ENCODE measurements at places on chromosomes 6 and 20.

GRCh38 chr6:143078468-143079324 lies 18.0 kb downstream of the AIG1 start:
- H3K4me3 ChIP-seq, result no peak overlapping the region
- no peaks in the 10 kb centered on the region for H3K4me1 ChIP-seq
- no peaks in the 10 kb centered on the region for H3K36me3 ChIP-seq
- no peak for DNase-seq
- no peak overlapping the region for H3K27ac ChIP-seq

GRCh38 chr20:14617123-14617522 lies 279.7 kb upstream of the FLRT3 start:
- no peaks in the 10 kb centered on the region for H3K4me1 ChIP-seq
- H3K36me3 ChIP-seq, result no peaks in the 10 kb centered on the region
- H3K4me3 ChIP-seq, result no peak overlapping the region
- H3K27me3 ChIP-seq, result no peaks in the 10 kb centered on the region

GRCh38 chr6:165511807-165512206 lies 151.2 kb downstream of the PDE10A start:
- no peaks in the 10 kb centered on the region for H3K4me1 ChIP-seq
- H3K27ac ChIP-seq, result no peak overlapping the region
- DNase-seq, result no peak
- no peak overlapping the region for H3K4me3 ChIP-seq

- H3K27ac ChIP-seq, result no peak overlapping the region
- H3K27me3 ChIP-seq, result no peaks in the 10 kb centered on the region
- H3K4me3 ChIP-seq, result no peak overlapping the region
Measured at GRCh38 chr20:38369389-38369788, 23.1 kb downstream of the LBP start.

- H3K27ac ChIP-seq, result no peak overlapping the region
- no peaks in the 10 kb centered on the region for H3K36me3 ChIP-seq
- no peak overlapping the region for H3K4me3 ChIP-seq
- H3K27me3 ChIP-seq, result peaks cover 3% of the 10 kb centered on the region
Measured at GRCh38 chr6:127550403-127550802, 26.6 kb upstream of the C6orf58 start.

- H3K4me3 ChIP-seq, result no peak overlapping the region
- no peak for DNase-seq
- H3K27me3 ChIP-seq, result no peaks in the 10 kb centered on the region
- no peak overlapping the region for H3K27ac ChIP-seq
- no peaks in the 10 kb centered on the region for H3K4me1 ChIP-seq
- H3K36me3 ChIP-seq, result no peaks in the 10 kb centered on the region
Measured at GRCh38 chr6:139592011-139592410, 217.6 kb upstream of the CITED2 start.

DNA sequence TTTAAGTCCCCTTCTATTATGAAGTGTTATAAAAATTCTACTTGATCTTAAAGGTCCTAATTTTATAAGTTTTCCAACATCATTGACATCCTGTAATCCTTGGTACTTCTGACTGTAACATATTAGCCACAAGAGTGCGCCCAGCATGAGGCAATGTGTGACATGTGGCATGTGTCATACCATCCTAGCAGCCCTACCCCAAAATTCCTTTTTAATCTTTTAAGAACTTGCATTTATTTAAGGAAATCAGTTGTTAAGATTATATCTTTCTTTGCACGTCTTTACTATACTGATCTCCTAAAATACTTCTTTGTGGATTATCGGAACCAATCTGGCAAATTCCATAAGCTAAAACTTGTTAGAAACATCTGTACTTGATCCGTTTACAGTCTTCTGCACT lies 167.1 kb upstream of the SLC24A3 start:
- no peaks in the 10 kb centered on the region for H3K4me1 ChIP-seq
- H3K36me3 ChIP-seq, result no peaks in the 10 kb centered on the region
- no peak overlapping the region for H3K4me3 ChIP-seq

DNA sequence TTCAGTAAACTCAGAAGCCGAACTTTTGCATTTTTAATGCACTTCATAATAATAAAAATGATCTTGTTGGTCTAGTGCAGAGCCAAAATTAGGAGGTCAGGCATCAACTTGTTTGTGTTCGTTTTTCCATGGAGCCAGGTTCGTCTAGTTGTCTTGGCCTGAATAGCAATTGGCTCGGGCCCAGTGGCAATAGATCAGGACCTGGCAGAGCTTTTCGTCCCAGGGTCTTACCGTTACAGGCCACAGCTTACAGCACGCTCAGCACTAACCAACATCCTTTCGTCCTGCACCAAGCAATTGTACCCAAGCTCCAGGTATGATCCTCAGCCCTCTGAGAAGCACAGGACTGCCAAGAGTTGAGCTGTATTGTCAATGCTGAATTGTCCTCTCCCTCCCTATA lies 240.5 kb upstream of the PLN start:
- no peaks in the 10 kb centered on the region for H3K4me1 ChIP-seq
- no peak for DNase-seq
- H3K36me3 ChIP-seq, result no peaks in the 10 kb centered on the region
- no peak overlapping the region for H3K27ac ChIP-seq

DNA sequence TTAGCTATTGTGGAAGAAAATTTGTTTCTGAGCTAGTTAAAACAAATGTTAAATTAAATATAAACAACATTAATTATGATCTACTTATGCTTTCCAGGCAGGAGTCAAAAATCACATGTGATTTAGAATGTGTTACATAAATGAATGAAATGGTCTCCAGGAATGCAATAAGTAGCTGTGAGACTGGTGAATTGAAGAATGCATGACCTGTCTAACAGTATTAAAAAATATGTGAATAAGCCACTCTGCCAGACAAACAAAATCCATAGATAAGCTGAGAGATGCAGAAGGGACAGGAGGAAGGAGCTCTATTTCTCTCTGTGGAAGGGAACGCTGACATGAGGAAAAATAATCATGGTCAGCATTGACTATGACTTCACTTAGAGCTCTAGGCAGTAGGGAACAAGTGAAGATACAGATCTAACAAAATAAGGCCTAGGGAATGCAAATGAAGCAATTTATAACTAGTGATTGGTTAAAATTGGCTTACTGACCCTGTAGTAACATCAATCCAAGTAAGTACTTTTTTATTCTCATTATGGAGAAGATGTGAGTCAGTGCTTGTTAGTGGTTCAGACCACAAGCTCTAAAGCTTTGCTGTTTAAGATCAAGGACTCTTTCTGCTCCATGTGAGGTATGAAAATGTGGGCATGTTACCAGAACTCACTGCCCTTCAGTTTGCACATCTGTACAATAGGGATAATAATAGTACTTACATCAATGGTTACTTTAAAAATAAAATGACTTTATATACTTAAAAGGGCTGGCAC lies 432.6 kb downstream of the MMUT start:
- H3K27ac ChIP-seq, result no peak overlapping the region
- H3K4me1 ChIP-seq, result no peaks in the 10 kb centered on the region
- H3K36me3 ChIP-seq, result no peaks in the 10 kb centered on the region

- H3K4me1 ChIP-seq, result no peaks in the 10 kb centered on the region
- H3K36me3 ChIP-seq, result no peaks in the 10 kb centered on the region
- H3K27me3 ChIP-seq, result no peaks in the 10 kb centered on the region
- H3K27ac ChIP-seq, result no peak overlapping the region
- no peak for DNase-seq
Measured at GRCh38 chr6:157602521-157603295, 220.3 kb upstream of the SNX9 start.

GRCh38 chr6:77415706-77416105 lies 47.6 kb downstream of the HTR1B start:
- H3K36me3 ChIP-seq, result no peaks in the 10 kb centered on the region
- no peak overlapping the region for H3K27ac ChIP-seq
- H3K27me3 ChIP-seq, result no peaks in the 10 kb centered on the region

DNA sequence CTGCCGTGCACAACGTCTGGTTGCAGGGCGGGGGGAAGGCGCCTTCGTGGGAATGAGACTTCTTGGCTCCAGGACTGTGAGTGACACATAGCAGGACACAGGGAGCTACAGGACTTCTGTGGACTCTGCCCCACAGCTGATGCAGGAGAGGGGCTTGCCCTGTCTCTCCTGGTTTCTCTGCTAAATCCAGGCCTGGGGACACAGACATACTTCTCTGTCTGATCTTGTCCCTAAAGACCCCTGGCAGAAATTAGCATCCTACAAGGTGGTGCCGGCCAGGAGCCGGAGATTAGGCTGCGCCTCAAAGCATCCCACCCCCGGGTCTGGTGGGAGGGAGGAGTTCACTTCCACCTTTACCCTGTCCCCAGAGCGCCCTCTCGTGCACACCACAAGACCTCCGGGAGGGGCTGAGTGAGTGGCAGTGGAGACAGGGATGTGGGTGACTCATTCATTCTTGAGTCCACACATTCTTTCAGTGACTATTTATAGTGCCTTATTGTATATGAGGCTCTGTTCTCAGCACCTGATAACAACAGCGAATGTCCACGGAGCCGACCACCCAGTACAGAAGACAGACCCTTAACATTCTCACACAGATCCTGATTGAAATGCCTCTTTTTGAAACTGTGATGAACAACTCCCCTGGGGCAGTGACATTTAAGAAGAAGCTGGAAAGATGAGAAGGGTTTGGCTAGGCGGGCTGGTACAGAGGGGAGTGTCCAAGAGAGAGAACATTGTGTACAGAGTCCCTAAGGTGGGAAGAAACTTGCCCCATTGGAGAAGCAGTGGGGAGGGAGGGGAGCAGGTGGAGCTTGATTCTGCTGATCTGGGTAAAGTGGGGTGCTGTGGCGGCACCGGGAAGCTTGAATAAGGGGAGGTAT lies 39.0 kb downstream of the GMPR start:
- no peaks in the 10 kb centered on the region for H3K36me3 ChIP-seq
- H3K27me3 ChIP-seq, result no peaks in the 10 kb centered on the region
- no peaks in the 10 kb centered on the region for H3K4me1 ChIP-seq
- H3K4me3 ChIP-seq, result no peak overlapping the region
- no peak overlapping the region for H3K27ac ChIP-seq

GRCh38 chr20:61082720-61083119 lies 169.3 kb upstream of the CDH4 start:
- H3K27me3 ChIP-seq, result no peaks in the 10 kb centered on the region
- H3K36me3 ChIP-seq, result no peaks in the 10 kb centered on the region
- no peak overlapping the region for H3K4me3 ChIP-seq
- DNase-seq, result no peak
- no peaks in the 10 kb centered on the region for H3K4me1 ChIP-seq

DNA sequence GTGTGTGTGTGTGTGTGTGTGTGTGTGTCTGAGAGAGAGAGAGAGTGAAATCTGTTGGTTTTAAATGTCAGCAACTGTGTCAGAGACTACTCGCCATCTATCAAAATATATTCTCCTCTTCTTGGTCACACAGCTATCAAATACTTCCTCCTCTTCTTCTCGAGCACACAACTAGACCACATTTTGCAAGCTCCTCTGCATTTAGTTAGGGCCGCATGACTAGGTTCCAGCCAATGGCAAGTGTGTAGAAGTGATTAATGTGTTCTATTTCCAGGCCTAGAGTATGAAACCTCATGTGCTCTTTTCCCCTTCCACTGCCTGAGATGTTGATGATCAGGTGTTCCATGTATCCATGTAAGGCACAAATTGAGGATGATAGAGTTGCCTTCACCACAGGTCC lies 278.5 kb upstream of the MARCKS start:
- no peak overlapping the region for H3K27ac ChIP-seq
- H3K36me3 ChIP-seq, result no peaks in the 10 kb centered on the region
- no peaks in the 10 kb centered on the region for H3K4me1 ChIP-seq
- H3K4me3 ChIP-seq, result no peak overlapping the region

GRCh38 chr20:31570021-31570463 lies 35.0 kb upstream of the ID1 start:
- no peak overlapping the region for H3K4me3 ChIP-seq
- H3K27me3 ChIP-seq, result no peaks in the 10 kb centered on the region

DNA sequence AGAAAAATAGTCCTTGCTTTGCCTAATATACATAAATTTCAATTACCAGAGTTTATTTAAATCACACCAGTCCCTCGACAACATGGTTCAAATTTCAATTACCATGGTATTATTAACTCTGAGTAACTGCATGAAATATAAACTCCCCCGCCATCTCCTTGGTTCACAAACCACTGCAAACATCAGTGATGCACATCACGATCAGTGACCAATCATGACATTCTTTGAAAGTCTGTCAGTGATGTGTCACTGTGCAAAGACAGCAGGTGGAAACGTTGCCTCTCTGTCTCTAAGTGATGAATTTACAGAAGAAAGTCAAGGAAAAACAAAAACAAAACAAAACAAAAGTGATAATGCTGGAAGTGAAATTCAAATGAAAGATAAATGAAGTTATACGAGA lies 86.7 kb downstream of the TASP1 start:
- H3K27me3 ChIP-seq, result no peaks in the 10 kb centered on the region
- H3K27ac ChIP-seq, result no peak overlapping the region
- H3K36me3 ChIP-seq, result no peaks in the 10 kb centered on the region
- no peak for DNase-seq

DNA sequence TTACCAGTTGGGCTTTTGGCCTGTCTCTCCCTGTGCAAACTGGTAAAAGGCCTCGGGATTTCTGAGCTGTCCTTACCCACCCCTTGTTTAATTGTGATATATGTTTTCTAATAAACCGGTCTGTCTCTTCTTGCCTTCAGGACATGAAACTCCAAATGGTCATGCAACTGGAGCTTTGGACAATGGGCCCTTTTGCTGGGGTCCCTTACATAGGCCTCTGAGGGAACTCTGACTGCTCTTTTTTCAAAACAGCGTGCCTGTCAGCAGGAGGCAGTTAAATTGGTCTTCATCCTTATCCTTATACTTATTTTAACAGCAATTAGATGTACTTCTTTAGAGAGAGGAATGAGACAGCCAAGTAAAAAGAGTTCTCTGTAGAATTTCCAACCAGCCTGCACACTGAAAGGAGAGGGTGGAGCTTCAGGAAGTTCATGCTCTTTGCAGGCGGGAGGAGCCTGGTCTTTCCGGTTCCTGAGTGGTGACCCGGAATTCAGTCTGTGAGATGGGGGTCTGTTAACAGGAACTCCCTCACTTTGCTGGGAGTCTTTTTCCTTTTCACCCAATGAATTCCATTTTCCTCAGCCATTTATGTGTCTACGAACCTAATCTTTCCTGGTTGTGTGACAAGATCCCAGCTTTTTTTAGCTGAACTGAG lies 299.6 kb upstream of the GJE1 start:
- no peaks in the 10 kb centered on the region for H3K27me3 ChIP-seq
- H3K27ac ChIP-seq, result no peak overlapping the region
- H3K4me3 ChIP-seq, result no peak overlapping the region
- H3K36me3 ChIP-seq, result no peaks in the 10 kb centered on the region
- DNase-seq, result no peak
- H3K4me1 ChIP-seq, result no peaks in the 10 kb centered on the region

GRCh38 chr20:36883977-36884535 lies 8.1 kb downstream of the TLDC2 start:
- no peaks in the 10 kb centered on the region for H3K4me1 ChIP-seq
- H3K36me3 ChIP-seq, result no peaks in the 10 kb centered on the region
- no peak for DNase-seq
- H3K27me3 ChIP-seq, result no peaks in the 10 kb centered on the region

GRCh38 chr6:141552463-141552862 lies 580.3 kb upstream of the GJE1 start:
- H3K36me3 ChIP-seq, result no peaks in the 10 kb centered on the region
- H3K4me3 ChIP-seq, result no peak overlapping the region
- no peaks in the 10 kb centered on the region for H3K4me1 ChIP-seq
- H3K27ac ChIP-seq, result no peak overlapping the region

- no peak overlapping the region for H3K4me3 ChIP-seq
- H3K36me3 ChIP-seq, result no peaks in the 10 kb centered on the region
- H3K27ac ChIP-seq, result no peak overlapping the region
- no peak for DNase-seq
- no peaks in the 10 kb centered on the region for H3K27me3 ChIP-seq
Measured at GRCh38 chr6:145749632-145750031, 14.3 kb upstream of the EPM2A start.

Data from effector memory CD4-positive, alpha-beta T cell (primary cell).